ENCODE measurements at places on chromosomes 16 and 17. TPM values are rescaled to one million over a fixed set of nuclear protein-coding genes. Genes with fewer than 3 reads are reported as not detected.
A peak's percentile ranks its signal among the peaks of the same experiment; 100 is the strongest.

GRCh38 chr16:21194771-21195301 is 16.5 kb downstream of the ZP2 start:
- H3K27ac ChIP-seq: no peak overlapping the region
- DNase-seq: no peak
- H3K4me3 ChIP-seq: no peak overlapping the region
- no peaks in the 10 kb centered on the region for H3K4me1 ChIP-seq

GRCh38 chr16:84383106-84383505 is 14.8 kb downstream of the ATP2C2 start:
- H3K27ac ChIP-seq: no peak overlapping the region
- no peak for DNase-seq

DNA sequence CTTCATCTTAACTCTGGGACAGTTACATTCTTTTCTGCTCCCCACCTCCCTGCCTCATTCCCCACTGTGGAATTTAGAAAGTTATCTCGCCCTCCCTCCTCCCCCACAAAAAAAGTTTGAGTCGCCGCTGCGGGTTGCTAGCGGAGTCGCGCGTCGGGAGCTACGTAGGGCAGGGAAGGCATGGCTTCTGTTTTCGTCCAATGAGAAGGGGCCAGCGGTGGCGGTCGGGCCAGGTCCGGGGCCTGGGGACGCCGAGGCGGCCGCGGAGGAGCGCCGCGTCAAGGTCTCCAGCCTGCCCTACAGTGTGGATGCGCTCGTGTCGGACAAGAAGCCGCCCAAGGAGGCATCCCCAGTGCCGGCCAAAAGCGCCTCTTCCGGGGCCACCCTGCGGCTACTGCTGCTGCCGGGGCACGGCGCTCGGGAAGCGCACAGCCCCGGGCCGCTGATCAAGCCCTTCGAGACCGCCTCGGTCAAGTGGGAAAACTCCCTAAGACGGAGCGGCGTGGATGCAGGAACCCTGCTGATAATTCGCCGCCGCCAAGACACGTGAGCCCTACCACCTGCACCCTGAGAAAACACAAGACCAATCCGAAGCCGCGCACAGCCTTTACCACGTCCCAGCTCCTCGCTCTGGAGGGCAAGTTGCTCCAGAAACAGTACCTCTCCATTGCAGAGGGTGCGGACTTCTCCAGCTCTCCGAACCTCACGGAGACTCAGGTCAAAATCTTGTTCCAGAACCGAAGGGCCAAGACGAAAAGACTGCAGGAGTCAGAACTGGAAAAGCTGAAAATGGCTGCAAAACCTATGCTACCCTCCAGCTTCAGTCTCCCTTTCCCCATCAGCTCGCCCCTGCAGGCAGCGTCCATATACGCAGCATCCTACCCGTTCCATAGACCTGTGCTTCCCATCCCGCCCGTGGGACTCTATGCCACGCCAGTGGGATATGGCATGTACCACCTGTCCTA is 8.9 kb downstream of the OR4D1 start:
- peaks cover 63% of the 10 kb centered on the region for H3K27me3 ChIP-seq
- DNase-seq: no peak
- H3K27ac ChIP-seq: peak overlapping the region; percentile 23

DNA sequence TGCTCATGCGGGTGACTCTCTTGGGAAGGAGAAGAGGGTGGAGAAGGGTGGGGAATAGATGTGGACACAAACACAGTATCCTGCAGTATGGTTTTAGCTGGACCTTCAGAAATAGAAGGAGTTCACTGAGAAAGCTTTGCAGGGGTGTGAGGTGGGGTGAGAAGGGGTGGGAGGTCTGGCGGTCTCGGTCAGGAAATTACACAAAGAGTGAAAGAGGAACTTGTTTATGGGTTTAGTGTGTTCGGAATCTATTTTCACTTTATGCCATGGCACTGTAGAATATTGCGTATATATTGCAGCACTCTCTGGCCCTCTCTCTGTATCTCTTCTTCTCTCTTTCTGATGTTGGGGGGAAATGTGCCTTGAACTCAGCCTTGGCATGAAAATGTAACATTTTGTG is 148.2 kb upstream of the GOT2 start:
- DNase-seq: no peak
- H3K36me3 ChIP-seq: no peaks in the 10 kb centered on the region
- no peak overlapping the region for H3K4me3 ChIP-seq
- no peaks in the 10 kb centered on the region for H3K27me3 ChIP-seq

DNA sequence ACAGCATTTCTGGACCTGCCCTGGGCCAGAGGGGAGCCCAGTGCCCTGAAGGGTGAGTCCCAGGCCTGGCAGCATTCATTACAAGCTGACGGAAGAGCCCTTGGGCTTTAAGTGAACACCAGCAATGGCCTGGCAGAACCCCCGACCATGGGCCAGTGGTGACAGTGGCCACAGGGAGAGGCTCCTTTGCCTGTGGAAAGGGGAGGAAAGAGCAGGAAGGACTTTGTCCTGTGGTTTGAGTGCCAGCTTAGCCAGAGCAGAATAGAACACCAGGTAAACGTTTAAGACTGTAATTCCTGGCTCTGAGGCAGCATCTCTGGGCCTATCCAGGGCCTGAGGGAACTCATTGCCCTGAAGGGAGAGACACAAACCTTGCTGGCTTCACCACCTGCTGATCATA is 34.3 kb upstream of the ATP2C2 start:
- no peaks in the 10 kb centered on the region for H3K36me3 ChIP-seq
- H3K4me3 ChIP-seq: no peak overlapping the region
- H3K27me3 ChIP-seq: no peaks in the 10 kb centered on the region
- no peaks in the 10 kb centered on the region for H3K4me1 ChIP-seq
- H3K27ac ChIP-seq: no peak overlapping the region
- DNase-seq: no peak

DNA sequence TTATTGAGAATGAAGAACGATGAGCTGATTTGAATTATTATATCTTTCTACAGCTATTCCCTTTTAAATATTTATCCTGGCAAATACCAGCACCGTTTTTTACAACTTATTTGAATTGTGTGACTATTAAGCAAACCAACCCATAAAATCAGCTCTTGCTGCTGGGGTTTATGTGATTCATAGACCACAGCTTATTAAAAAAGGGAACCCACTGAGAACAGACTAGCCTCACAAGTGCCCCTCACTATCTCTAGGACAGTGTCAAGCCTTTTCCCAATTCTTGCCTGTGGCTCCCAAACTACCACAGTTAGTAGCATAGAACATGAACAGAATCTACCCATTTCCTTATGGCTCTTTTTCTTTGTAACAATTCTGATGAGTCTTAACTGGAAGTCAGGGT is 6.1 kb upstream of the LIG3 start:
- DNase-seq: no peak
- no peak overlapping the region for H3K4me3 ChIP-seq

DNA sequence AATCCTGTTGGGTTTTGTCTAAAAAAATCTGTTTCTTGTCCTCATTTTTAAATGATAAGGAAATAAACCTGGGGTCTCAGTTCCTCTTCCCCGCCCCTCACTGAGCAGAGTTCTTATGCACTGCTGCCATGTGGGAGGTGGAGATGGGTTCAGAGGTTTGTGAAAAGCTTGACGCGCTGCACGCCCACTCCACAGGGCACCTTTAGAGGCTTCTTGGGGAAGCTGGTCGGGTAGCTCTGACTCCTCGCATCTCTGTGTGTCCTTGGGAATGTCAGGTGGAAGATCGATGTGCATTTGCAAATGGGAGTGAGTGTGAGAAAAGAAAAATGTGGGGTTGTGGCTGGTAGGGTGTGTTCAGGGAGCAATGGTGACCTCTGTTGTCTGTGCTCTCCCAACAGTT is 4.7 kb upstream of the ZNHIT3 start:
- DNase-seq: no peak
- peaks cover 1% of the 10 kb centered on the region for H3K36me3 ChIP-seq
- H3K27me3 ChIP-seq: 0 out of 2 replicates have a peak, but pooled peaks cover 6% of the 10 kb centered on the region
- H3K4me3 ChIP-seq: no peak overlapping the region

GRCh38 chr16:24174957-24175356 is 81.2 kb upstream of the CACNG3 start:
- H3K36me3 ChIP-seq: no peaks in the 10 kb centered on the region
- no peak for DNase-seq
- H3K27me3 ChIP-seq: peaks cover 15% of the 10 kb centered on the region
- H3K4me1 ChIP-seq: no peaks in the 10 kb centered on the region
- H3K27ac ChIP-seq: no peak overlapping the region
- H3K4me3 ChIP-seq: no peak overlapping the region

DNA sequence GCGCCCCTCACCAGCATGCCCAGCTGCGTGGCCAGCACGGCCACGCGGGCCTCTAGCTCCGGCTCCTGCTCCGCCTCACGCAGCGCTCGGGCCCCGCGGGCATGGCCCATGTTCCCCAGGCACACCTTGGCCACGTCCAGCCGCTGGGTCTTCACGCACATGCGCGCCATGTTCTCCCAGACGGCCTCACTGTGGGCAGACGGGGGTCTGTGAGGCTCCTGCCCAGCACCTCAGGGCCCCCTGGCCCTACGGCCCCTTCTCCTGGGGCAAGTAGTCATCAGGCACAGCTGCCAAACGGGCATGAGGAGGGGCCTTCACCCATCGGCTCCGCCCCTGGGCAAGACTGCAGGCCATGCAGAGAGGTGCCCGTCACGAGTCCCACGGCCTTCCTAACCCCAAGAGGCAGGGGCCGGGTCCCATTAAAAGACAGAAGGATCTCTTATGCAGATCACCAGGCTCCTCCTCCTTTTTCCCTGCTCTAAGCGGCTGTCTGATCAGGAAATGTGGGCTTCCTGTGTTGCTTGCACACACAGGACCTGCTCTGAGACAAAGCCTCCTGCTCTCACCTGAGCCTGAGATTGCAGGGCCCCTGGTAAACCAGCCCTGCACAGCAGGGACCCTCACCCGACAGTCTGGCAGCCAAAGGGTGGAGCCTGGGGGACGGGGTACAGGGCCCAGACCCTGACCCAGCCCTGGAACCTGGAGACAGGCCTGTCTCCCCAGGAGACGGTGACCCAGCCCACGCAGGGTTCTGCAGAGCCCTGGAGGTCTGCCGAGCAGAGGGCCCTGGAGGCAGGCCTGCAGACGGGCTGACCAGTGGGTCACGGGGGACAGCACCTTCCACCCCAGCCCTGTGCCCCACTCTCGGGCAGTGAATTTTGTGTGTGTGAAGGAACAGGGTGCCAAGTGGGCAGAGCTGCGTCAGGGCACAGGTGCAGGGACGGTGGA is 6.6 kb upstream of the TMEM204 start:
- H3K27ac ChIP-seq: no peak overlapping the region
- no peaks in the 10 kb centered on the region for H3K4me1 ChIP-seq
- no peak overlapping the region for H3K4me3 ChIP-seq
- H3K27me3 ChIP-seq: no peaks in the 10 kb centered on the region
- no peaks in the 10 kb centered on the region for H3K36me3 ChIP-seq

- no peak overlapping the region for H3K4me3 ChIP-seq
- H3K4me1 ChIP-seq: no peaks in the 10 kb centered on the region
- H3K27ac ChIP-seq: no peak overlapping the region
- DNase-seq: no peak
- H3K27me3 ChIP-seq: no peaks in the 10 kb centered on the region
Observed at GRCh38 chr17:40173091-40173777, 4.0 kb upstream of the RAPGEFL1 start.

DNA sequence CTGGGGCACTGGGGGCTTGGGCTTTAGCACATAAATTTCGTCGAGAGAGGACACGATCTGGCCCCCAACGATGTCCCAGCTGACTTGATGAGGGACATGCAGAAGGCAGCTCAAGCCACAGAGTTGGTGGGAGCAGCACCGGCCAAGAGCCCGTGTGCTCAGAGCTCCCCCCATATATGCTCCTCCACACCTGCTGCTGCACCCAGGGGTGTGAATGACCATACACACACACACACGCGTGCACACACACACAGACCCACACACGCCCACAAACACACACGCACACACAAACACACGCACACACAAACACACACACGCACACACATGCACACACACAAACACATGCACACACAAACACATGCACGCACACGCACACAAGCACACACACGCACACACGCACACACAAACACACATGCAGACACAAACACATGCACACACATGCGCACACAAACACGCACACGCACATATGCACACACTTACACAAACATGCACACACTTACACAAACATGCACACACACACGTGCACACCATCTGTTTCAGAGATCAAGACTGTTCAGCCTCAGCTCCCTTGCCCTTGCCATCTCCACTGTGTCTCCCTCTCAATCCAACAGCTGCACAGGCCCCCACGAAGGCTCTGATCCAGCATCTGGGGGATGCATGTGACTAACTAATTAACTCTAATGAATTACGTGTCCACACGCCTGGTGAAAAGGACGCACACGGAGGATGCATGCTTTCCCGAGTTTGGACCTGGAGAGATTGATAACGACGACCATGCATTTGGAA is 85.6 kb upstream of the TNRC6C start:
- no peak for DNase-seq
- no peaks in the 10 kb centered on the region for H3K4me1 ChIP-seq
- H3K4me3 ChIP-seq: no peak overlapping the region
- no peaks in the 10 kb centered on the region for H3K36me3 ChIP-seq

- H3K4me1 ChIP-seq: 0 out of 2 replicates have a peak, but pooled peaks cover 3% of the 10 kb centered on the region
- no peak overlapping the region for H3K4me3 ChIP-seq
- no peak for DNase-seq
- no peaks in the 10 kb centered on the region for H3K27me3 ChIP-seq
- H3K36me3 ChIP-seq: no peaks in the 10 kb centered on the region
Observed at GRCh38 chr16:30910427-30911029, 12.8 kb upstream of the FBXL19 start.

GRCh38 chr17:32350666-32351418 is 885 bp downstream of the ZNF207 start:
- no peaks in the 10 kb centered on the region for H3K27me3 ChIP-seq
- H3K27ac ChIP-seq: peak overlapping the region; percentile 96
- peaks cover 22% of the 10 kb centered on the region for H3K4me1 ChIP-seq
- peak; percentile 43 for DNase-seq
- peak overlapping the region; percentile 87 for H3K4me3 ChIP-seq
- H3K36me3 ChIP-seq: peaks cover 15% of the 10 kb centered on the region

DNA sequence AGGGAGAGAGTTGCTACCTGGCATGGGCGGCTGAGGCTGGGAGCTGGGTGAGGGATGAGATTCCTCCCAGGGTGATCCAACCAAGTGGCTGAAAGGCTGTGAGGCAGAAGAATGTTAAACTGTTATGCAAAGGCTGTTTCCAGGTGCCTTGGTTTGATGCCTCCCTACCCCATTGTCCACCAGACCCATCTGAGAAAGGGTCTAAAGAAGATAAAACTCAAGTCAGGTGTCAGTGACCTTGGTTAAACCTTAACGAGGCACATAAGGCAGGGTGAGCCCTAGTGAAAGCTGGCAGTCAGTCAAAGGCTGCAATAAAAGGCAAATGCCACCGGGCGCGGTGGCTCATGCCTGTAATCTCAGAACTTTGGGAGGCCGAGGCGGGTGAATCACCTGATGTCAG is 23.8 kb downstream of the LDHD start:
- DNase-seq: no peak
- H3K36me3 ChIP-seq: no peaks in the 10 kb centered on the region
- peaks cover 18% of the 10 kb centered on the region for H3K4me1 ChIP-seq

PLEKHM1 gene
- 28.5 TPM for total RNA-seq

CLEC19A gene
- total RNA-seq: not detected

TBC1D3H gene
- total RNA-seq: not detected

PARD6A gene
- 10.8 TPM for total RNA-seq

PLCD3 gene
- 125 TPM for total RNA-seq

TNFRSF13B gene
- not detected for total RNA-seq

C1QTNF8 gene
- total RNA-seq: 0.39 TPM

ALDOA gene
- 2,516 TPM for total RNA-seq

SKAP1 gene
- 0.90 TPM for total RNA-seq

KRT39 gene
- total RNA-seq: not detected

Data from Panc1 (cell line).